SK-N-DZ (cell line): ENCODE measurements at places on chromosomes 5 and 9.
A peak's percentile ranks its signal among the peaks of the same experiment; 100 is the strongest.

GRCh38 chr5:96243203-96243602 lies 189.8 kb downstream of the PCSK1 start:
- DNase-seq, result no peak

GRCh38 chr5:148853868-148854267 lies 27.5 kb downstream of the ADRB2 start:
- no peak for DNase-seq

- DNase-seq, result no peak
Measured at GRCh38 chr5:96963267-96963666, 27.4 kb downstream of the LNPEP start.

GRCh38 chr5:43312699-43313034 lies 545 bp downstream of the HMGCS1 start:
- no peak for DNase-seq

- no peak for DNase-seq
Measured at GRCh38 chr5:30092548-30092947, 1100.9 kb upstream of the CDH6 start.

DNA sequence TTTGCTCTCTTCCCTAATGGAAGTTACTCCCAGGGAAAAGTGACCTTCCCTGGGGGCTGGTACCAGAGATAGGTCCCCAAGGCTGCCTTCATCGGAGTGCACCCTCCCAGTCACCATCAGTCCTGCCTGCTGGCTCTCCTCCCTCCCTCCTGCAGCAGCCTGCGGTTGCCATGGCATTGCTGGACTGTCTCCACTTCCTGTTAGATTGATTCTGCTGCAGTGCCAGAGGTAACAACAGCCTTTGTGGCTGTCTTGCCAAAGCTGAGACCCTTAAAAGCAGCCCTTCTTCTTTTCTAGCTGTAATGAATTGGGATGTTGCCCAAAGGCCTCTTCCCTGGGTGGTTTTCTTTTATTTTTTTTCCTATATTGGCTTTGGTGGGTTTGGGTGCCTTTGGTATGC lies 78.1 kb upstream of the PRLR start:
- DNase-seq, result peak; percentile 61

- DNase-seq, result no peak
Measured at GRCh38 chr5:158648631-158649030, 451.1 kb downstream of the EBF1 start.

DNA sequence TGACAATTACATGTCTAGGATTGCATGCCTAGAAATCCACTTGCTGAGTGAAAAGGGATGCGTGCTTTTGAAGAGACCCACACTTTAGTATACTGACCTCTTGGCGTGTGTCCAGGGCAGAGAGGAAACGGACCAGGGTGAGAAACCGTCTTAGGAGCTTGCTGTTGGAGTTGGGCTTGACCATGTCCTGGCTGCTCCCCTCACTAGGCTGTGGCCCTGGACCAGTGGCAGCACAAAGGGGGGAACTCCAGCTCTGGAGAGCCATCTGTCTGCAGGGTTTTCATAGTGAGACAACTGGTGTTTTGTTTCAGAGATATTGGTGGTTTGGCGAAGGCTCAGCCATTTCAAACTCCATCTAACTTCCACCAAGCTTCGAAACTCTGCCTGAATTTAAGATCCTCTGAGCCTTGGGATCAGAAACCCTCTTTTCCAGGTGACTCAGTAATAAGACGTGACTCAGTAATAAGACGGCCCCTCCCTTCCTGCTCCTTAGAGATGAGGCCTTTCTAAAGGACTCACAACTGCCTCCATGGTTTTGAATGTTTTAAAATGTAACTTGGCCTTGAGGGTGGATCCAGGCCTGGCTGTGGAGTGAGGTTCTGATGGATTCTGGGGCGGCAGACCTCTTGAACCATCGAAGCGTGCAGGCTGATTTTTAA lies 165.8 kb downstream of the MELK start:
- DNase-seq, result no peak

GRCh38 chr9:6014670-6015270 lies 654 bp downstream of the RANBP6 start:
- DNase-seq, result no peak

DNA sequence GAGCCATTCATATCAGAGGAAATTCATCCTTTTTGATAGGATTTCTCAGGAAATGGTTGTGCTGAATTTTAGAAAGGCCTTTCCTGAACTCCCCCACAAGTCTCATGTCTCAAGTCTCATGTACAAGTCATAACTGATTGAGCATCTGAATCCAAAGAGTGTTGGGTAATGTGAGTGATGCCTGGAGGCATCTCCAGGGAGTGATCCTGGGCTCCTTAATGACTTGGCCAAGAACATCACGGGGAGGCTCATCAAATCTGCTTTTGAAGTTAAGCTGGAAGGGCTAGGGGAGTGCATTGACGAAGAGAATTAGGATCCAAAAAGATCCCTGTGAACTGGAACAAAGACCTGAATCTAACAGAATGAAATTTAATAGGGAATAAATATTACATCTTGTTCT lies 79.2 kb downstream of the MAST4 start:
- no peak for DNase-seq

GRCh38 chr9:120910643-120911042 lies 16.0 kb downstream of the TRAF1 start:
- DNase-seq, result no peak

GRCh38 chr5:68593211-68593671 lies 377.7 kb downstream of the PIK3R1 start:
- DNase-seq, result peak; percentile 29

- no peak for DNase-seq
Measured at GRCh38 chr9:131963072-131964030, 116.3 kb downstream of the MED27 start.

- no peak for DNase-seq
Measured at GRCh38 chr9:95783426-95783975, 92.0 kb upstream of the ERCC6L2 start.

- DNase-seq, result no peak
Measured at GRCh38 chr9:92920437-92920836, 26.9 kb upstream of the FGD3 start.

GRCh38 chr9:22580788-22581187 lies 134.2 kb downstream of the DMRTA1 start:
- no peak for DNase-seq

DNA sequence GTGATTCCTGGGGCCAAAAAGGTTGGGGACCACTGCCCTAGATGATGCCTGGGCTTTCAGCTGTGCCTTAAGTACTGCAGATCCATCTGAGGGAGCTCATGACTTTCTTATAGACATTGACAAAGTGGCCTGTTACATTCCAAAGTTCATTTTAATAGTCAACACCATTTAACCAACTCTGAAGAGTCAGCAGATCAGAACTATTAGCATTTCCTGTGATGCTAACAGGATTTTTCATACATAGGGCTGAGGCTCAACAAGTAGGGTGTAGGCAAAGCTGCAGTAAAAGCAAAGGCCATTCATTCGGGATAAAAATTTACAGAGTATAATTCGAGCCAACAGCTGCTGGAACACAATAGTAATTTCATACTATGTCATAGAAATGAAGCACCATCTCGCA lies 105.4 kb downstream of the LPAR1 start:
- no peak for DNase-seq

DNA sequence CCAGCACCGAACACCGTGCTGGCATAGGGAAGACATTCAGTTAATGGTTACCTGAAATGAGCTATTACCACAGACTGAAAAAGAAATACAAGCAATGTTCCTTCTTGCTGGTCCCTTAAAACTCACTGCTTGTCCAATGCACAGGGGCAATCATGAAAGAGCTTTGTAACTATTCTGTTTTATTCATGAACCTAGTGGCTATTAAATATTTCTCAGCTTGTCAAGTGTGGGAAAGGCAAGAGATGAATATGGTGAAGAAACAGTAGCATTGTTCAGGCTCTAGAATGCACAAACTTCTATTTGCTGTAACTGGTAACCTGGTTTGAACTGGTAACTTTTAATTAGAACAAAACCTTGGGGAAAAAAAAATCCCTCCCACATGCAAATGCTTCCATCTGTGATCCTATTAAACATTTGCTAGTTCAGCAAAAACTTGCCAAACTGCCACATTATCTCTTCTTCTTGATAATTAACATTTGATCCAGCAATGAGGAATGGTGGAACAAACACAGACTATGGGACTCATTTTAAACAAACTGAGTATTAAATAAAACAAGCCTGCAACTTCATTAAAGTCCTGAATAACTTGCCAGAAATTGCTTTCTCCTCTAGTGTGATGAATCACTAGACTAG lies 36.1 kb downstream of the YIPF5 start:
- DNase-seq, result no peak
